Stimulated activated effector memory CD8-positive, alpha-beta T cell treated with anti-CD3 and anti-CD28 coated beads, Interleukin-12 subunit alpha, Interleukin-12 subunit beta, amount 100 ng/mL, for 72 hours (primary cell): ENCODE measurements at places on chromosomes 6 and 20.

DNA sequence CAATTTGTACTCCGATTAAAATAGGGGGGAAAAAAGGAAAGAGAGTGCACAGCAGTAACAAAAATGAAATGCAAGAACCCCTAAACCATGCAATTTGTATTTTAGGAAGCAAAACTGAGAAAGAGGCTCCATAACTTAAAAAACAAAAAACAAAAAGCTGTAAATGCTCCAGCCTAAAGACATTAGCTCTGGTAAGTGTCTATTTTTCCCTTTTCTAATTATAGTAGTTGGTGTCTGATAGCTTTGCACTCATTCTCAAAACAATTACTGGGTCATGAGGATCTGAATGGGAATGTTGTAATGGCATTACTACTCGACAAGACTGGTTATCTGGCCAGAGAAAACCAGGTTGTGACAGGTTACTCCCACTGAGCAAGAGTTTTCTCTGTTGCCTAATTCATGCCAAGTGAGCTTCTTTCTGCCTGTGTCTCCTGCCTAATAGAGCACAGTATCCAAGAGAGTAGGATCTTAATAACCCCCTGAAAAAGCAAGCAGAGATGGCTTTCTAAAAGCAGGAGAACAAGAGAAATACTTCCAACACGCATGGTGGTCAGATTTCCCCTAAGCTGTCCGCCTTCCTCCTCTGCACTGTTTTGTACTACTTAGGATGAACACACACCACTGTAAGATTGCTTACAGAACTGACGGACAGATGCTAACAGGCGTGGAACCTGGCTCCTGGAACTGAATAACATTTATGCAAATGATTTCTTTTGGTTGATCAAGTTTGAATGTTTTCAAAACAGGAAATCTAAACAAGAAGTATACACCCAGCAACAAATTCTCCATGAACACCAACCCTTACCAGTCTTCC, 86.4 kb downstream of the FKBP5 start:
- DNase-seq, result no peak

- no peak for DNase-seq
Measured at GRCh38 chr6:24441599-24441904, 38.8 kb downstream of the MRS2 start.

DNA sequence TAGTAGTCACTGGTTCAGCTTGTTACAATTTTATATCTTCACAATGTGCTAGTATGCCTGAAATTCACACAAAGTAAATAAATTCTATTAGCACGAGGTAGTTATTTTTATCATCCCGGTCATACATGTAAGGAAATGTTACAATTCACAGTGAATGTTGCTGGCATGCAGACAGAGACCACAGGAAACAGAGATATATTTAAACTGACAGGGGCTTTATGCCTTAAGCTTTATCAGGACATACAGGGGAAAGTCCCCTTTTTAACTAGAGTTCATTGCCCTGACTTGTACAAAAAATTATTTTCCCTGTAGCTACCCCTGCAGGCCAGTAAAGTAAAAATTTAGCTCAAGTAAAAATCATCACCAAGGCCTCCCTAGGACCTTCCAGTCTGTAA, 712.0 kb upstream of the NRSN1 start:
- DNase-seq, result no peak

GRCh38 chr20:58695895-58696375, 3.3 kb downstream of the NPEPL1 start:
- DNase-seq, result no peak

DNA sequence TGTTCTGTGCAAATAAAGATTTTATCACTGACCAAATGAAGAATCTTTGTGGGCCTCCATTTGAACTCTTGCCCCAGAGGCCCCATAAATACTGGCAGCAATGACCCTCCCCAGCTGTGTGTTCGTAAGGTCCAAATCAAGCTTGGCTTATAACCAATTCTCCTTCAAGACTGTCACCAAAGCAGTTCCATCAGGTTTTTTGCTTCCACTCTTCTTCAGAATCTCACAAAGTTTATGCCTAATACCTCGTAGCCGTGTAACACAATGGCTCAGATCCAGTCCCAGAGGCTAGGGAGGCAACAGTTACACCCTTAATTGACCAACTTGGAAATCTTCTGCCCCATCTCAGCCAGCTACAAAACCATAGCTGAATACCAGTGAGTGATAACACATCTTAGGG, 120.5 kb downstream of the HIVEP2 start:
- no peak for DNase-seq

GRCh38 chr6:146090474-146090873, 61.6 kb downstream of the GRM1 start:
- no peak for DNase-seq

GRCh38 chr6:42424906-42425474, 26.7 kb downstream of the TRERF1 start:
- no peak for DNase-seq

- no peak for DNase-seq
Measured at GRCh38 chr6:39152262-39152661, 37.3 kb upstream of the SAYSD1 start.

DNA sequence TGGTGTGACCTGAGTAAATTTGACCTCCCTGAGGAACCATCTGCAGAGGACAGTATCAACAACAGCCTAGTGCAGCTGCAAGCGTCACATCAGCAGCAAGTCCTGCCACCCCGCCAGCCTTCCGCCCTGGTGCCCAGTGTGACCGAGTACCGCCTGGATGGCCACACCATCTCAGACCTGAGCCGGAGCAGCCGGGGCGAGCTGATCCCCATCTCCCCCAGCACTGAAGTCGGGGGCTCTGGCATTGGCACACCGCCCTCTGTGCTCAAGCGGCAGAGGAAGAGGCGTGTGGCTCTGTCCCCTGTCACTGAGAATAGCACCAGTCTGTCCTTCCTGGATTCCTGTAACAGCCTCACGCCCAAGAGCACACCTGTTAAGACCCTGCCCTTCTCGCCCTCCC, 24.3 kb downstream of the GTSF1L start:
- DNase-seq, result no peak

DNA sequence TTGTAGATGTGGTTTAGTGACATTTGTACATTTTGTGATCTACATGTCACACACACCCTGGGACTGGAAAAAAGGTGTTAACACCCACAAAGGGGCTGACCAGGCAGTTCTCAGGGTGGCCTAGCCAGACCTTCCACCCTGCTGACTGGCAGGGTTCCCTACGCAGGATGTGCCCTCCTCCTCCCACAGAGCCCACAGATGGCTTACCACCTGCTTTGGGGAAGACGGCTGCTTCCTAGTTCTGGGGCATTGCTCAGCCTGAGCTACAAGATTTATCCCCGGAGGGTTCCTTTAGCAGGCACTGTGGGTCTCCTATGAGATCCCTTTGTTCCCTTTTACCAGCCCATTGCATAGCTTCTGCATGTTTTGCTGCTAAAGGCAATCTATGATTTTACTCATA, 35.1 kb downstream of the SNAP25 start:
- no peak for DNase-seq

DNA sequence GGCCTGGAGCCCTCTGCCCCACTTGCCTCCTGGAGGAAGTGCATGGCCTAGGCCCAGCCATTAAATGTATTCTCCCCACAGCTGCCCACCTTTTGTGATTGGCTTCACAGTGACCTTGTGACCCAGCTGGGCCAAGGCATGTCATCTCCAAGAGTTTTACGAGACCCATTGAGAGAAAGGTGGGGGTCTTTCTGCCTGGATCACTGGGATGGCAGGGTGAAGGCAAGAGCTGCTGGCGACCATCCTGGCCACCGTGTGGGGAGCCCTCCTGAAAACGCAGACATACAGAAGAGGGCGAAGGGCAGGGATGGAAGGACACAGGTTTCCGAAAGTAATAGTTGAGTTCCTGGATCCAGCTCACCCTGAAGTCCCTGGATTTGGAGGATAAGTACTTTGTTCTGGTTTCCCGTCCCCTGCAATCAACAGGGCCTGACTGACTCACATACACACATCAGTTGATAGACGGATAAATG, 12.3 kb upstream of the SPO11 start:
- no peak for DNase-seq

- no peak for DNase-seq
Measured at GRCh38 chr6:160393891-160394653, 45.9 kb downstream of the SLC22A3 start.

GRCh38 chr20:52500157-52500556, 308.6 kb upstream of the ZFP64 start:
- DNase-seq, result no peak
